ENCODE measurements at places on chromosomes 2 and 18. TPM values are rescaled to one million over a fixed set of nuclear protein-coding genes. Genes with fewer than 3 reads are reported as not detected.

Gene AMER3
- 0.99 TPM for polyA plus RNA-seq

Gene GAD1
- polyA plus RNA-seq = 0.84 TPM

Gene MERTK
- 3.5 TPM for polyA plus RNA-seq

Gene ERICH2
- 1.6 TPM for polyA plus RNA-seq

Gene RAMP1
- polyA plus RNA-seq = 87.6 TPM

Gene TUBB8B
- 0.80 TPM for polyA plus RNA-seq

Gene GPR55
- polyA plus RNA-seq = not detected

Gene ALK
- polyA plus RNA-seq = 0.05 TPM

Gene HOXD3
- 0.68 TPM for polyA plus RNA-seq

Gene CAMKMT
- polyA plus RNA-seq = 4.6 TPM

Gene EIF2AK3
- polyA plus RNA-seq = 21.6 TPM
